ENCODE measurements at places on chromosomes 12 and 14.
A peak's percentile ranks its signal among the peaks of the same experiment; 100 is the strongest.

DNA sequence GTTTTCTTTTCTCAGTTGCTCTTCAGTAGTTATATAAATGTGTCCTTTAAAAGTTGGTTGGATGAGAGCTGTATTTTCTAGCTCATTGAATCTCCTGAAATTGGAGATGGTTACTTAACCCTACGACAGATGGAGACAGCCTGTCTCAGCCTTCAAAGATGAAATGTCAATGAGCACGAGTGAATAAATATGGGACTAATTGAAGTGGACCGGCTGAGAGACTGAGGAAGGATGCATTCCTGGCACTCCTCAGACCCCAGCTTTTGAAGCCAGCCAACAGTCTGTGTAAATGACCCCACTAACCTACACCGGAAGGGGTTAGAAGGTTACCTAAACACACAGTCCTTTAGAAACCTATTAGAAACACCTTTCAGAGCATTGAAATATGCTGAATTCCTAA is 46.6 kb downstream of the PDZRN4 start:
- no peak for DNase-seq

- DNase-seq, result no peak
Observed at GRCh38 chr12:34405286-34406227, 383.3 kb downstream of the ALG10 start.

DNA sequence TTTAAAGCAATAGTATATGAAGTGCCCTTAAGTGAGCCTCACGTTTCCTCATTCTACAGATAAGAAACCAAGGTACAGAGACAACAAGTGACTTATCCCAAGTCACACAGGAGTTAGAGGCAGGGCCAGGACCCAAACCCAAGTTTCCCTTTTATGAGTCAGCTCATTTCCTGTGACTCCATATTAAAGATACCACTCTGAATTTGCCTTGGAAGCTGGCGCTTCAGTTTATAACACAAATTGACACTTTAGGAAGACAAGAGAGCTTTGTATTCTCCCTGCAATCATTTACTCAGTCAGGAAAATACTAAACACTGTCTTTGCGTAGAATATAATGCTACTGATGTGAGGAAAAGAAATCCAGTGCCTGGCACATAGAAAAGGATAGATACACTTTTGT is 43.2 kb downstream of the MYBPC1 start:
- no peak for DNase-seq

DNA sequence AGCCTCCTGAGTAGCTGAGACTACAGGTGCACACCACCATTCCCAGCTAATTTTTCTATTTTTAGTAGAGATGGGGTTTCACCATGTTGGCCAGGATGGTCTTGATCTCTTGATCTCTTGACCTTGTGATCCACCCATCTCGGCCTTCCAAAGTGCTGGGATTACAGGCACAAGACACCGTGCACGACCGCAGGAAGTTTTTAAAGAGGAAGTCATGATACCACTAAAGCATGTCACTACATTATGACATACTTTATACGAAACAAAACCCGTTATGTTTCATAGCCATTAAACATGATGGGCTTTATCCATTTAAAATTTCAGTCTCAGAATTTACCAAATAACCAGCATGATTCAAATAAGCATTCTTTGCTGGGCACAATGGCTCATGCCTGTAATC is 83.8 kb upstream of the DUSP6 start:
- no peak for DNase-seq

- DNase-seq, result no peak
Observed at GRCh38 chr14:72688990-72689671, 204.8 kb downstream of the DPF3 start.

DNA sequence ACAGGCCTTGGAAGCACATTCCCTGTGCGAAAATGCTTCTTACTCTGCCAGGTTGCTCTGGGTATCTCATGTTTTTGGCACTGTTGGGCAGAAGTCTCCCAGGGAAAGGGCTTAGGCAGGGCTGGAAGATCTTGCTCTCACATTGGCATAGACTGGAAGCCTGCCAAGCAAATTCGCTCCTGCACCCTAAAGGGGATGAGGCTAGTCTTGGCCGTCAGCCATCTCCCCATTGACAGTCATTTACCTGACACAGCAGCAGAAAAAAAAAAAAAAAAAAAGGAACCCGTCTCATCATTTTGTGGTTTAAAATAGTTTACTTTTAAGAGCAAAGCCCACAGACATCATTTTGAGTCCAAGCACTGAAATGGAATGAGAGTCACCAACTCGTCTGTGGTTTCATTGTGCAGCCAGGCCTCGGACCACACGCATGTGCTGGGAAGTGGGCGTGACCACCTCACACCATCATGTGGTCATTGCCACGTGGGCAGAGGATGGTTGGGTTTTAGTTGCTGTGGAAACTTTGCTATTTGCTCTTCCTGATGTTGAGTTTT is 84.8 kb downstream of the NRXN3 start:
- no peak for DNase-seq

DNA sequence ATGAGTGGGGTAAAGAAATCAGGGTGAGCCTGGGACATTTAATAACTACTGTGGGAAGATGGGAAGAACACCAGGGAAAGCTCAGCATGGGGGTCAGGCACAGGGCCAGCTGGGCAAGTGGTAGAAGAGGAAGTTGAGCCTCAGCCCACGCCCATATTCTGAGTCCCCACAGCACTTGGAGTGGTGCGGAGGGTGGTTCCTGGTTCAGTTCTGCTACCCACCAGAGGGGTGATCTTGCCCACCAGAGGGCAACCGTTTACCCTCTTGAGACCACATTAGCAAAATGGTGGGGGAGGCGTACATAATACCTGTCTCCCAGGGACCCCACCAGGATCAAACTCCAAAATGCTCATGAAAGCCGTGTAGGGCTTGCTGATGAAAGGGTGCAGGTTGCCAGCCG is 16.8 kb upstream of the ANKRD33 start:
- peak; percentile 58 for DNase-seq

DNA sequence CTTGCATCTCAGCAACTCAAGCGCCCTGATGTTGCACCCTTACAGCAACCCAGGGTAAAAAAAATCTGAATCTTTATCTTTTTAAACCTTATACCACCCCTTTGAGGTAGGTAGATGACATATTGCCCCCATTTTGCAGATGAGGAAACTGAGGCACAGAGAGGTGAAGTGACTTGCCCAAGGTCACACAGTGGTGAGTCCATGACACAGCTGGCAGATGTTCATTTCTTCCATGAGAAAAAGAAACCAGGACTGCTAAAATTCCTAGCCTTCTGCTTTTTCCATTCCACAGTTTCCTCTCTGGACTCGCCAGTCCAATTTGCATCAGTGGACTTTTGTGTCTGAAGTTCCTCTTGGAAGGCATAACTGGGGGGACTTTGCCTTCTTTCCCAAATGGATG is 79.3 kb downstream of the IGF1 start:
- DNase-seq, result no peak

DNA sequence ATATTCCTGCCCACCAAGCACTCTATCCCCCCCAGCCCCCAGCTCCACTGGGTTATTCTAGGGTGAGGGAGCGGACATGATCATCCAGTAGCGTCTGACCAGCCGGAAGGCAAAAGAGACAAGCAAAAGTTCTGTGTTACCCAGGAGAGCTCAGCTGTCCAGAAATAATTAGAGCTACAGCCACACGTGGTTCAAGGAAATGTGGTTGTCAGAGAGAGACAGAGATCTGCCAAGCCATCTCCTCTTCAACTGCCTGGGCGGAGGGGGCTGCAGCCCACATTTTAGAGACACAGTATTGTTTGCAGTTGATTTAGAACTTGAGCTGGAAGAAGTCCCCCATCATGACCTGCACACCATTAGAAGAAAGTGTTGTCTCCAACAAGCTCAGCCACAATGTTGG is 30.4 kb downstream of the DAO start:
- no peak for DNase-seq

DNA sequence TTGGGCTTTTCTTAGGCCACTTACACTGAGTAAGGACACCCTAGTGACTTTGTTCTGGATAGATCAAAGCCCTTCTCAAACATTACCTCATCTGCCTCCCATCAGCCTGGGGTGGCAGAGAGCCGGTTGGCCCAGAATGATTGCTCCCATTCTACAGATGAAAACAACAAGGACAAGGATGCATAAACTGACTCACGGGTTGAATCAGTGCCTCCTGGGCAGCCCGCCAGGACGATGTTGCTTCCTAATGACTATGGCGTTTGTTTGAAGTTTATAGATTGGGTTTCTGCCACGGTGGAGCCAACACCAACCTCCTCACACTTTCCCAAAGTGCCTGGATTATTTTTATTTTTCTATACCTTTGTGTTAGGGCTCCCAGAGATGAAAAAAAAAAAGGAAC is 3.6 kb upstream of the VRK1 start:
- no peak for DNase-seq
